ENCODE measurements at places on chromosomes 7 and 10.
A peak's percentile ranks its signal among the peaks of the same experiment; 100 is the strongest.

DNA sequence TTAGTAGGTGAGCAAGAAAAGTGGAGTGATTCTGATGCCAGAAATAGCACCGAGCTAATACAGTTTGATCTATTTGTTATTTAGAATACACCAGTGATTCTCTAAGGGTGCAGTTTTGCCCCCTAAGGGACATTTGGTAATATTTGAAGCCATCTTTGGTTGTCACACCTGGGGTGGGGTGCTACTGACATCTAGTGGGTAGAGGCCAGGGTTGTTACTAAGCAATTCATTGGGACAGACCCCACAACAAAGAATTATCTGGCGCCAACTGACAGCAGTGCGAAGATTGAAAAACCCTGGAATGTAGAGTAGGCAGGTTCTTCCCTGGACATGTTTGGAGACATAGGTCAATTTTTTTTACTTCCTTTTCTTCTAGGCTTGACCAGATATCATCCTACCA is 14.6 kb downstream of the PALS2 start:
- DNase-seq = no peak

DNA sequence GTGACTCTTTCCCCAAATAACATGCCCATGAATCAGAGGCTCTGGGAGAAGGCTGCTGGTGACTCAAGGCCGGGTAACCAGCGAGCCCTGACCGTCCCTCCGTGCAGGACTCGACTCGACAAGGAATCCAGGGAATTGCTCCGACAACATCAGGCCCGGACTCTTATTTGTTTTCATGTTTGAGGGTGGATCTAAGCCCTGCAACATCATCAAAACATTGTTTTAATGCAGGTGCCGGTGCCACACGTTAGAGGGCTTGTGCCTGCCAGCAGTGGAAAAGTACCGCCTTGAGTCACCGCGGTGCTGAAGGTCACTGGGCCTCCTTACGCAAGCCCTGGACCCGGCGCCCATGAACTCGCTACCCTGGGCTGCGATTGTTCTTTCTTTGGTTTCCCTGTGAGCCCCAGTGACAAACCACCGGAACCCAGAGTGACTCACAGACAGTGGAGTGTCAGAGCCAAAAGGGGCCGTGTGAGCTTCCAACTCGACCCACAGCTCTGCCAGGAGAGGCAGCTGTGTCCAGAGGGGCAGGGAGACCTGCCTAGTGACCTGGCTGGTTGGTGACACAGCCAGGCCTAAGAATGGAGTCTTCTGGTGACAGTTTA is 139.4 kb upstream of the SHH start:
- DNase-seq = peak; percentile 88

DNA sequence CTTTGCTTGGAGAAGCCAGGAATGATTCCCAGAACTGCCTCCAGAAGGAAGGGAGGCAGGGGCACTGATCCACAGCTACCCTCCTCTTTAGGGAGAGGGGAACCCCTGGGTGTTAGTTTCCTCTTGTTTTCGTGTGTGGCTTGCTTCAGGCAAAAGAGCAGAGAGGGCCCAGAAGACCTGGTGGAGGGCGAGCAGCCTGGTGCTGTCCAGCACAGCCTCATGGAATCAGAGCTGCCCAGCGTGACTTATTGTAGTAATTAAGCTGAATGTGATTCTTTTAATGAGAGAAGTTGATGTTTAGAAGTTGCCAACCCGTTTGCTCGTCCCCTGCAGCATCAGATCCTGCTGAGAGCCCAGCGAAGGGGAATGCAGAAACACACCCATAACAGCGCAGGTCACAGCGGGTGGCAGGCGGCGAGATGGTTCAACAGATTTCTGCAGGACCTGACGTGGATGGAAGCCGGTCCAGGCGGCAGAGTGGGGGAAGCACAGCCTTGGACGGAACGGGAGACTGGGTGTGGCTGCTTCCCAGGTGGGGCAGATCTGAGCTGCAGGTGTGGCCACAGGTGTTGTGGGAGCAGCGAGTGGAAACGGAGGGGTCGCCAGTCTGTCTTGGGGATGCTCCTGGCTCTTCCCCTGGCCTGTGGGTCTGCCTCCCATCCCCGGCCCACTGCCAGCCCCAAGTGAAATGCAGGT is 53.7 kb upstream of the SHH start:
- DNase-seq = no peak

DNA sequence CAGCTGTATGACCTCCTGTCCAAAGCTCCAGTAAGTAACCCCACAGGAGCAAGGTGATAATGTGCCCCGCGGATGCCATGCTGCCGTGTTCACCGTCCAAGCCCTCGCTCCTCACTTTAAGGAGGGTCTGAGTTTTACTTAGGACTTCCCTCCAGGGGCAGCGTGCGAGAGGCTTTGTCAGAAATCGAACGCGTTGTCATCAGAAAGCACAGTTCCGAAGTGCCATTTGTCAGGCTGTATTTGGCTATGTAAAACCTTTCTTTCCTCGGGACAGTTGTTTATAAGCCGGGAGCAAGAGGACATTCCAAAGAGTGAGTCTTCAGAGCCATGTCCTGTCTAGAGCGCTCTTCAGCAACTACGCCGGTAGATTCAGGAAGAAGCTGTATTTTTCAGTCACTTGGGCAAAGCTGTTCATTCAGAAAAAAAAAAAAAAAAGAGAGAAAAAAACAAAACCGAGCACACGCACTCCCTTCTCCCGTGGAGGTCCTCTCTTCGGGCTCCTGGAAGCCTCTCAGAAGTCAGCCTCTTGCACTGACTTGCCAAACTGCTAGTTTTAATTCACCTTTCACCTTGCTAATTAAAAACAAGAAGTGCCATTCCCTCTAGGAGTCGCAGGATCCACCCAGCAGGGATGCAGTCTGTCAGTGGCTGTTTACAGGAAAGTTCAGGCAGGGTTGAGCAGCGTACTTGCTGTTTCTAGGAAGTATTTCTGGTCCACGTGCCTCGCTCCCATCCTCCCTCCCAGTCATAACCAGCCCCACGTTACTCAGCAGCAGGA is at the start of gene SEMA3E:
Gene SEMA3E, minus strand, starts transcription at position 676 of the 778 bp plus-strand sequence.
- no peak for DNase-seq

DNA sequence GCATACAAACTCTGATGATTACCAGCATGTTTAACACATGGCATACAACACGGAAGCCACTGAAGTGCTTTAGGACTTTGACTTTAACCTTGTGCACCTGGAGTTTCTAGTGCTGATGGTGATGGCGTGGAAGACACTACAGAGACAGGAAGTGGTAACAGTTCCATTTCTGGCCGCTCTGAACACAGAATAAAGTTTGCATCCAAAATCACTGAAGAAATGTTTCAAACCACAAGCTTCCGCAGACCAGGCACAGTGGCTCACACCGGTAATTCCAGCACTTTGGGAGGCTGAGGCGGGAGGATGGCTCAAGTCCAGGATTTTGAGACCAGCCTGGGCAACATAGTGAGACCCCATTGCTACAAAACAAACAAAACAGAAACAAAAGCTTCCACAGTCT is 40.3 kb upstream of the TNPO3 start:
- DNase-seq = no peak

- no peak for DNase-seq
Observed at GRCh38 chr10:14686356-14686755, 88.3 kb downstream of the FAM107B start.

DNA sequence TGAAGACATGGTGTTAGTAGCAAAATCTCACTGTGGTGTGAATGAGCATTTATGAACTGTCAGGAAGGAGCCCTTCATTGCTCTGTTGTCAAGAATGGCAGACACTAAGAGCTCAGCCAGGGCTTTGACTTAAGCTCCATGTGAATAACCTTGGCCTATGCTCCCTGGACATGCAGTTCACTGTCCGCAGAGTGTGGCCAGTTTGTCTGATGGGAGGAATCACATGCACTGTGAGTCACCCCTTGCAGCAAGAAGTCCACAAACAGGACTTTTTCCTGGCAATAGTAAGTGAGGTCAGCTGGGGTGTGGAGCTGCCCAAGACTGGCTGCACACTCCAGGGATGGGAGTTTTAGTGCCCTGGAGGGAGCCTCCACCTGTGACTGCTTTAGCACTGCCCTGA is 49.5 kb downstream of the ZNF37A start:
- DNase-seq = no peak

GRCh38 chr7:116553168-116553964 is 28.5 kb downstream of the CAV1 start:
- DNase-seq = no peak

DNA sequence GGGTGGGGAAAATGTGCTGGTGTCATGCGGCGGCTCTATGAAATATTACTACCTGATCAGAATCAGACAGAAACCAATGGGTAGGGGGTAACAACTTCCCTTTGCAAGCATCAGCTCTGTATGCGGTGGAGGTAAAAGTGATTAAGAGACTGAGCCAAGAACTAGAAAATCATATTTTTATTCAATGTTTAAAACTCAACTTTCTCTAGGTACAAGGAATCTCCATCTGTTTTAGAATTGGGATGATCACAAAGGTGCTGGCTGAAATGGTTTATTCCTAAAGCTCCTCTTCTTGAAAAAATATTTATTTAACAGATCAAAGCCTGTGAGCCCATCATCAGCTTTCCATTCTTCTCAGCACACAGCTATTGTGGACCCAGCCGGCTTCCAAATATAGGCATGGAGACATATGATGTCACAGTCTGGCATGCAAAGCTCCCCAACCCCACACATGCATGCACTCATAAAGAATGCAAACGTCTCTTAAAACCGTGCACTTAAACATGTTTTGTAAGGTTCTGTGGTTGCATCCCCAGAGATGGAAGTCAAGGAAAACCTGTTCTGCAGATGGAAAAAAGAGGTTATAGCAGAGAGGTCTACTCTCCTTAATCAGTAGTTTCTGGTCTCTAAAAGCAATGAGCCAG is 126.0 kb downstream of the SKIDA1 start:
- no peak for DNase-seq

GRCh38 chr10:53441843-53442242 is 669.3 kb upstream of the MBL2 start:
- DNase-seq = no peak

- no peak for DNase-seq
Observed at GRCh38 chr10:75954486-75954885, 523.1 kb downstream of the LRMDA start.

DNA sequence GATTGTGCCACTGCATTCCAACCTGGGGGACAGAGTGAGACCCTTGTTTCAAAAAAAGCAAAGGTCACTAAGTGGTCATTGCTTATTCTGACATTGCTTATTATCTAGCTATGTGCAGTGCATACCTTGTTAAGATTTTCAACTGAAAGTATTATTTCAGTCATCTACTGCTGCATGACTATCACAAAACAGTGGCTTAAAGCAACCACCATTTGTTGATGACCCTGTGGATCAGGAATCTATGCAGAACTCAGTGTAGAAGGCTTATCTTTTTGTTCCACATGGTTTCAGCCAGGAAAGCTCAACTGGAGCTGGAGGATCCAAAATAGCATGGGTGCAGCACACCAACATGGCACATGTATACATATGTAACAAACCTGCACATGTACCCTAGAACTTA is 23.1 kb downstream of the THNSL1 start:
- no peak for DNase-seq

DNA sequence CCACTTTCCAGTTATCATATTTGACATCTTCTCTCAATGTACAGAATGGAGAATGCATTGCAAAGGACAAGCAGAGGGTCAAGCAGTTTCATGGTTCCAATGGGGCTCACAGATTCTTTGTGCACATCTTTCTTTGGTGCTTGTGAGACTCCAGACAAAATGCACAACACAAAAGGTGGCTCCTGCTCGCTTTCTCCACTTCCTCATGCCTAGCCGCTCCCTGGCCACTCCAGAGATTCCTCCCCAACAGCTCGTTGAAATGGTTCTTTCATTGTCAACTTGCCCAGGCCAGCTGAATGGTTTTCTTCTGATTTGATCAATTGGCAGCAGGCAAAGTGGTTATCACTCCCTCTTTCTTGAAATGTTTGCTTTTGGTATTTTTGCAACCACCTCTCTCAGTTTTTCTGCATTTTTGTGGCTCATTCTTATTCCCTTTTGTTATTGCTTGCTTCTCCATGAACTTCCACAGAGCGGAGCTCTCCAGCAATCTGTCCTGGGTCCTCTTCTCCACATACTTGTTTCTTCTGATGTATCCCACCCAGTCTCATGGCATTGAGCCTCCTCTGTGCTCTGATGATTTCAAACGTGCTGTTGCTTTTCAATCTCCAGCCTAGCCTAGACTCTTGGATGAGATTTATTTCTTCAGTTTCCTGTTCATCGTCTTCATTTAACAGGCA is 507.8 kb upstream of the MKI67 start:
- no peak for DNase-seq

GRCh38 chr7:115249080-115249479 is 327.2 kb downstream of the MDFIC start:
- DNase-seq = no peak

- no peak for DNase-seq
Observed at GRCh38 chr7:86966916-86967315, 92.5 kb downstream of the ELAPOR2 start.

GRCh38 chr10:95391581-95392216 is 100.9 kb upstream of the PDLIM1 start:
- no peak for DNase-seq

- DNase-seq = no peak
Observed at GRCh38 chr7:341841-342638, 52.1 kb downstream of the FOXL3 start.

GRCh38 chr10:87058171-87058570 is 36.5 kb downstream of the GLUD1 start:
- no peak for DNase-seq

- DNase-seq = no peak
Observed at GRCh38 chr7:27905951-27906350, 166.0 kb downstream of the TAX1BP1 start.

GRCh38 chr10:11448190-11448544 is 163.3 kb downstream of the USP6NL start:
- no peak for DNase-seq

GRCh38 chr7:155007947-155008346 is 5.0 kb upstream of the PAXIP1 start:
- DNase-seq = no peak

GRCh38 chr7:65225422-65226006 is 148.1 kb upstream of the ZNF92 start:
- no peak for DNase-seq

- no peak for DNase-seq
Observed at GRCh38 chr7:15012135-15012534, 109.6 kb upstream of the DGKB start.

- DNase-seq = no peak
Observed at GRCh38 chr7:108057951-108058481, 55.1 kb upstream of the LAMB1 start.

DNA sequence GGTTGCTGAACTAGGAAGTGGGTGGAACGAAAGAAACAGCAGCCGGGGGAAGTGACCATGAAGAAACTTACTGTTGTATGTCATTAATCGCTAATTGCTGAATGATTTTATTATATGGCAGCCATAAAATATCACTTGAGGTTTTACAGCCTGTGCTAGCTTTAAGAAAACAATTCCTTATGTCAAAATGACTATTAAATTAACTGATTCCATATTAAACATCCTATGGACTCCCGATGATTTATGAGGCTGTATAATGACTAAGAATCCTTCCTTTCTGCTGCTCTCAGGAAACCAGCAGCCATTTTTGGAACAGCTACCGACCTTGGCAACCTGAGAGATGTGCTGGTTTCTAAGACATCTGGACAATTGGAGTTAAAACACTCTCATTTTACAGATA is 421.9 kb downstream of the SORCS3 start:
- no peak for DNase-seq

DNA sequence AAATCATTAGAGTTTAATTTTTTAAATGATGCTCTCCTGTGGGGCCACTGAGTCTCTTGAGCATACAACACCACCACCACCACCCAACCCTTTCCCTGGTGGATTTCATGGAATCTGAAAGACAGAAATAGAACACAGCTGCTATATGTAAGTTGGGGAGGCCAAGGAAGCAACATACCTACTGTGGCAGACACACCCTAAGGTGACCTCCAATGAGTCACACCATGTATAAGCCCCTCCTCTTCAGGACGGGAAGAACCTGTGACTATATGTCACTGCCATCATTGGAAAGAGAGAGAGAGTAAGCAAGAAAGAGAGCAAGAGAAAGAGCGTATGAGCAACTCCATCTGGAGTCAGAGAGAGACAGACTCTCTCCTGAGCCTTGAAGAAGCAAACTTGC is 172.4 kb upstream of the NFE2L3 start:
- DNase-seq = no peak
